ENCODE measurements at places on chromosomes 4 and X. TPM values are rescaled to one million over a fixed set of nuclear protein-coding genes. Genes with fewer than 3 reads are reported as not detected.

WDR17 gene
- 0.78 TPM for total RNA-seq

SMPX gene
- not detected for total RNA-seq

PNPLA4 gene
- total RNA-seq = 4.3 TPM

DNA sequence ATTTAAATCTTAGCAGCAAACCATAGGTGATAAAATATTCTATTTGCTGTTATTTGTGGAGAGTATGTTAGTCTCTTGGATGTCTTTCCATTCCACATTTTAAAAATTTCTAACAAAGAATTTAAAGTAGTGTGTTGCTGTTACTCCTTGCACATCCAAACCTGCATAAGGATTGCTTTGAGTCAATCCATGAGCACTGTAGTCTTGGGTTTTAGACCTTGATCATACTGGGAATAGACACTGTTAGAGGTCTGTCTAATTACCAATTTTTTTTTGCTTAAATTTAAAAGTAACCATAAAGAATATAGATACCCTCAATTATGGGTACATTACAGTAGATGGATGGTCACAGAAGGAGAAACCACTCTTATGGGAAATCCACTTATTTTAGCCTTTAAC lies 1.5 kb downstream of the AFP start:
- no peak for DNase-seq

- no peak for DNase-seq
Measured at GRCh38 chrX:153590961-153591956, 7.7 kb downstream of the CCNQ start.

DNA sequence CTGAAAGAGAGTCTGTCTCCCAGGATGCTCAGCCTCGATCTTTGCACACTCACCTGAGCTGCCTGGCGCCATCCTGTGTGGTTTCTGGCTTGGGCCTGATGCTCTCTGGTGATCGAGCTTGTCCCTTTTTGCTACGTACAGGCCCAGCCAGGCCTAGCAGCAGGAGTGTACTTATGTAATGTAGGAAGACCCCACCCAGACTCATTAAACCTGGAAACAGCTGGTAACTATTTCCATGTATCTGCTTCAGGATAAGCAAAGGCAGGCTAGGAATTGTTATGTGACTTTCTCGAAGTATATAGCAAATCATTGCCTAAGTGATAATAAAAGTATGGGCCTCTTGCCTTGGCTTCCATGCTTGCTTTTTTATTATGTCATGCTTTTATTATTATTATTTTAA lies 18.6 kb upstream of the ARSJ start:
- DNase-seq = no peak

GRCh38 chr4:7425124-7425523 lies 9.6 kb downstream of the PSAPL1 start:
- DNase-seq = peak; percentile 9

- DNase-seq = no peak
Measured at GRCh38 chr4:53128706-53129357, 237.0 kb downstream of the SCFD2 start.

All from activated CD4-positive, alpha-beta memory T cell treated with anti-CD3 and anti-CD28 coated beads, Interleukin-2, amount 10 ng/mL, durations not matched to agents 7 days and 5 days (primary cell).